ENCODE measurements at places on chromosomes 3 and 15.

DNA sequence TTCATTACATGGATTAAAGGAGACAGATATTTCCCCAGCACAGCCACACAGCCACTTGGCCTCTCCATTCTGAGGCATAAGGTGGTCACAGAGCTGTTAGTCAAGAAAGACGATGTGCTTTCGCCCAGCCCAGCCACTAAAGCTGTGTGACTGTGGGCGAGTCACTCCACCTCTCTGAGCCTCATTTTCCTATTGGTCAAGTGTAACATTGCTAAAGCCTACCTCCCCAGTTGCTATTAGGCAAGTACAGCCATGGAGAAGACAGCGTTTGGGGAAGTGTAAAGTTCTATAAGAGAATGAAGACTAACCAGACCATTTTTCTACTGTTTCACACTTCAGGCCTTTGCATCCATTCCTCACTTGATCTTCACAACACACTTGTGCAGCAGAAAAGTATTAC lies 24.1 kb downstream of the TMEM40 start:
- H3K27ac ChIP-seq, result no peak overlapping the region
- no peak for DNase-seq
- H3K4me1 ChIP-seq, result peaks cover 3% of the 10 kb centered on the region
- H3K36me3 ChIP-seq, result no peaks in the 10 kb centered on the region
- H3K27me3 ChIP-seq, result no peaks in the 10 kb centered on the region

- H3K4me3 ChIP-seq, result peak overlapping the region; percentile 4
- peaks cover 2% of the 10 kb centered on the region for H3K4me1 ChIP-seq
- no peak overlapping the region for H3K27ac ChIP-seq
- no peaks in the 10 kb centered on the region for H3K27me3 ChIP-seq
These were observed 85.1 kb downstream of the OXNAD1 start for GRCh38 chr3:16349986-16350596.

GRCh38 chr15:75238150-75238549 lies 20.0 kb upstream of the GOLGA6C start:
- H3K27me3 ChIP-seq, result peaks cover 38% of the 10 kb centered on the region
- H3K4me1 ChIP-seq, result no peaks in the 10 kb centered on the region
- H3K4me3 ChIP-seq, result no peak overlapping the region
- DNase-seq, result no peak

GRCh38 chr3:7038394-7038793 lies 177.5 kb downstream of the GRM7 start:
- no peaks in the 10 kb centered on the region for H3K36me3 ChIP-seq

DNA sequence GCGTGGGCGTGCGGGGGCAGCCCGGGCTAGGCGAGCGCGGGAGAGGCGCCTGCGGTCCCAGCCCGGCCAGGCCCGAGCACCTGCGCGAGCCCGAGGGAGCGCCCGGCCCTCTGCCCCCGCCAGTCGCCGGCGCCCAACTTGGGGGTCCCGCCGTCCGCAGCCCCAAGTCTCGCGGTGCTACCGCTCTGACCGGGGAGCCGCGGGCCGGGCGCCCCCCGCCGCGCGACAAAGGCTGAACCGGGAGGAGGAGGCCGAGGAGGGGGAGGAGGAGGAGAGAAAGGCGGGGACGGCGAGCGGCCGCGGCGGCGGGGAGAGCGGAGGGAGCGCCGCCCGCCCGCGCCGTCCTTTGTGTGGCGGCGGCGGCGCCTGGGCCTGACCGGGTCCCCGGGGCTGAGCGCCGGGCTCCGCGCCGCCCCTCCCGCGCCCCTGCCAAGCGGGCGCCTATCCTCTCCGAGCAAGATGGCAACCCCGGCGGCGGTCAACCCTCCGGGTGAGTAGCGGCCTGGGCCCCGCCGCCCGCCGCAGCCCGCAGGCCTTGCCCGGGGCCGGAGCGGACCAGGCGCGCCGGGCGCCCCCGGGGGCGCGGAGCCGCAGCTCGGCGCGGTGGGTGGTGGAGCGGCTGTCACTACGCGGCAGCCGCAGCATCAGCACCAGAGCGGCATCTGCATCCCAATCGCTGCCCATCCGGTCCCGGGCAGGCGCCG lies at the start of gene ARNT2:
ARNT2 (plus strand) TSS at position 326 of the 704 bp plus-strand sequence; CDS start at position 460, 134 bp downstream.
- peaks cover 8% of the 10 kb centered on the region for H3K4me1 ChIP-seq
- no peaks in the 10 kb centered on the region for H3K27me3 ChIP-seq
- peak within 1 kb of the TSS; percentile 63 for H3K4me3 ChIP-seq
- no peaks in the 10 kb centered on the region for H3K36me3 ChIP-seq
- no peak for DNase-seq
- H3K27ac ChIP-seq, result no peak within 1 kb of the TSS

DNA sequence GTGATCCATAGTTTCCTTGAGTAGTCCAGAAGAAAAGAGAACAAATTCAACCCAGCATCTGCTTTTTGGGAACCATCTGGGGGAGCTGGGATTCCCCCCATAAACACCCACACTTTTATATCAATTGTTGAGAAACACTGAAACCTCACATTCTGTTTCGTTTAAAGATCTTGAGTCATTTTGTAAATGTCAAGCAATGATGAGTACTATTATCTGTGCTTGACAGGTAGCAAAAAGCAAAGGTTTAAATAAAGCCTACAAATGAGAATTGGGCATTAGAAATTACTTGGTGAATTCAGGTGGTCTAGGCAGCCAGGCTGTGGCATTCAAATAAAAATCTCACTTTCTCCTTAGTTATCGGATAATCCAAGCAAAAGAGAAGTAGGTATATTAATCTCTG lies 75.7 kb downstream of the TMEM266 start:
- no peak overlapping the region for H3K4me3 ChIP-seq
- peaks cover 6% of the 10 kb centered on the region for H3K4me1 ChIP-seq
- no peak overlapping the region for H3K27ac ChIP-seq
- H3K36me3 ChIP-seq, result no peaks in the 10 kb centered on the region
- DNase-seq, result no peak

- no peaks in the 10 kb centered on the region for H3K27me3 ChIP-seq
- no peak overlapping the region for H3K4me3 ChIP-seq
- no peak overlapping the region for H3K27ac ChIP-seq
- DNase-seq, result peak; percentile 51
- peaks cover 1% of the 10 kb centered on the region for H3K4me1 ChIP-seq
These were observed 91.7 kb upstream of the PDZRN3 start for GRCh38 chr3:73716418-73716817.

Measured in mesenchymal stem cell (in vitro differentiated cells and primary cell).